ENCODE measurements at places on chromosomes 7 and 10.

DNA sequence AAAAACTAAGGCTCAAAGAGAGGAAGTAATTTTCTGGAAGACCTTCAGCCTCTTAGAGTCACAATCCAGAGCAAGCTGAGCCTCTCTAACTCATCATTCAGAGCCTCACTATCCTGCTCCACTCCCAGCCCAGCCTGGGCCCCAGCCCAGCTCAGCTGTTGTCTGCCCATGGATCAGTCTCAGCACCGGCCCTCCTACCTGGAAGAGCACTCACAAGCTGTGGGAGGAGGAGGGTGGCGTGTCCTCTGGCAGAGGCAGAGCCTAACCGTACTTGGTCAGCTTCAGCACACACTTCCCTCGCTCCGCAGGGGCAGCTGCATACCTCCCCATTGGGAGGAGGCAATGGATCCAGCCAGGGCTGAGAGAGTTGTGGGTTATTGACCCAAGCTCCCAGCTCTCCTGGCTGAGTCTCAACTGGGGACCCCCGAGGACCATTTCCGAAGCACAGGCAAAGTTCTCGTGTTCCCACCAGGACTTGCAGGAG is 66.7 kb upstream of the GPR26 start:
- no peak for DNase-seq

DNA sequence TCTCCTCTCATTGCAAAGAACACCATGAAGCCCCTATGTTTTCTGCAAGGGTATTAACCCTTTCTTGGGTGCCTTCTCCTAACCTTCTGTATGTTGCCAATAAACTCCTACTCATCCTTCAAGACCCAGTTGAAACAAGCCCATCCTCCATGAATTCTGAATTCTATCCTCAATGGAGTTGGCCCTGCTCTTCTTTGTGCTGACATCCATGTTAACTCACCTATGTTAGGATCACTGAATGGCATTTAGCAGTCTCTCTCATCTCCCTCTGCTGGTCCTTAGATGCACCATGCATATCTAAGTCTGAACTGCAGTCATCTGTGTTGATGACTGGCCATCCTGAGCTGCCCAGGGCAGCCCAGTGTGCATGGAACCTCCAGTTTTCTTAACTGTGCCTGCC is 129.8 kb downstream of the BUB3 start:
- no peak for DNase-seq

- no peak for DNase-seq
Observed at GRCh38 chr7:78095549-78095948, 297.0 kb downstream of the PHTF2 start.

GRCh38 chr7:158277219-158278141 is 310.1 kb downstream of the PTPRN2 start:
- DNase-seq, result no peak

- no peak for DNase-seq
Observed at GRCh38 chr10:71005337-71006305, 117.3 kb upstream of the PCBD1 start.

DNA sequence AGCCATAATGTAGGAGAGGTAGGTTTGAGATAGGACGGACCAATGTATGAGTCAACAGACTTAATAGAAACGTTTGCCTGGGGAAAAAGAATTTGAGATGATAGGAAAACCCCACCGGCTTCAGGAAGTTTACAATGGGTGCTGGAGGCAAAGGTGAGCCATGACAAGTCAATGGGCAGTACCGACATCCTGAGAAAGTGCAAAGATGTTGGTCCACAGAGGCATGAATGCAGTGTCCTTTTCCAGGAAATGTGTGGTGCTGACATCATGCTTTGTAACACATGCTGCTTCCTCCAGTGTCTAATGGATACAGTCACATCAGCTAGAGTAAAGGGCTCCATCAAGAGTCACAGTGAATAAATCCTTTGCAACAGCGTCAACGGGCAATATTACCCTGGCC is 533.6 kb downstream of the INHBA start:
- DNase-seq, result no peak

GRCh38 chr10:121662945-121663917 is 65.0 kb upstream of the FGFR2 start:
- no peak for DNase-seq

GRCh38 chr10:97960269-97961056 is 70.0 kb downstream of the CRTAC1 start:
- no peak for DNase-seq

GRCh38 chr10:108014145-108014901 is 849.8 kb upstream of the SORCS1 start:
- DNase-seq, result no peak

GRCh38 chr7:46492466-46492865 is 571.4 kb upstream of the IGFBP3 start:
- DNase-seq, result no peak

GRCh38 chr10:60963441-60964256 is 19.7 kb upstream of the RHOBTB1 start:
- no peak for DNase-seq

- no peak for DNase-seq
Observed at GRCh38 chr7:6395898-6396595, 51.7 kb downstream of the DAGLB start.

GRCh38 chr7:100372256-100372655 is 1.0 kb upstream of the PILRA start:
- DNase-seq, result no peak

DNA sequence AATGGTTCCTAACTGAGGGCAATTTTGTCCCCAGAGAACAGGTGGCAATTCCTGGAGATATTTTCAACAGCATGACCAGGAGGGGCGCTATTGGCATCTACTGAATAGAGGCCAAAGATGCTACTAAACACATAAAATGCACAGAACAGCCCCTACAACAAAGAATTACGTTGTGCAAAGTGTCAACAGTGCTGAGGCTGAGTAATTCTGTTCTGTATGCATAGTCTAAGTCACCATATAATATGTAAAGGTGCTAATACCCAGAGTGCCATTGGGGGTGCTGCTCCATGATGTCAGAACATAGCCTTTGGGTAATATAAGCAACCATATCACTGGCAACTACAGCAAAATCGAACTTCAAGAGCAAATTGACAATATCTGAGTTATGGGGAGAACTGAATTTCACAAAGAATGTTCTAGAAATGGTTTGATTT is 213.3 kb upstream of the PHYHIPL start:
- no peak for DNase-seq

DNA sequence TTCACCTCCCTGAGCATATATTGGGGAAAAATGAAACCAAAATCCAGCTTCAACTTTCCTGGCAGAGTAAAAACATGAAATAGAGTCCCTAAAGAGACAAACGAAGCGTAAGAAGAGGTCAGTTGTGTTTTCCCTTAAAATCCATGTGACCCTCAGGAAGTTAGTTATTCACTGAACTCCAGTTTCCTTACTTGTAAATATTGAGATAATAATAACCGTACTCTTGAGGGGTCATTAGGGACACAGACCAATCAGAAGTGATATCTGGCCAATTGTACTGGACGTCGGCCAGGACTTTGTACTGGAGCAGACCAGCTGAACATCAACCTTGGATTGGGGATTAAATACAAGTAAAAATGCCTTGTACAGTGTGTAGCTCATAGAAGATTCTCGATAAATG is 167.0 kb downstream of the GATA3 start:
- no peak for DNase-seq

DNA sequence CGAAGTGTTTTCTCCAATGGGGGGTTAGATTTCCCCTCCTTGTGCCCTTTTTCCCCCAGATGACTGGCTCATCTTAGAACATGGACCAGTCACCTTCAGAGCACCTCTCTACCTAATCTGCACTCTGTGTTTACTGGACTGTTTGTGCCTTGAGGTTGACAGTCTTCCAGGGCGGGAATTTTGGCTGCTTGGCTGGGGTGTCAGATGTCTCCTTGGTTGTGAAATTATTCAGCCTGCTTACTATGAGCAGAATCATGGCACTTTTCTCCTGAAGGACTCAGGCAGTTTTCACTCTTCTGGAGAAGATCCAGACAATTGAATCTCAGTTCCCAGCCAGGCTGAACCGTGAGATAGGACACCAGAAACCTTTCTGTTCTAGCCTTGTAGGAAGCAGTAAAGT is 60.3 kb upstream of the NFKB2 start:
- DNase-seq, result no peak

GRCh38 chr7:117072620-117073118 is 119.4 kb downstream of the ST7 start:
- DNase-seq, result no peak

GRCh38 chr10:53045315-53045714 is 272.7 kb upstream of the MBL2 start:
- no peak for DNase-seq

- no peak for DNase-seq
Observed at GRCh38 chr10:122571892-122572291, 11.3 kb downstream of the DMBT1 start.

DNA sequence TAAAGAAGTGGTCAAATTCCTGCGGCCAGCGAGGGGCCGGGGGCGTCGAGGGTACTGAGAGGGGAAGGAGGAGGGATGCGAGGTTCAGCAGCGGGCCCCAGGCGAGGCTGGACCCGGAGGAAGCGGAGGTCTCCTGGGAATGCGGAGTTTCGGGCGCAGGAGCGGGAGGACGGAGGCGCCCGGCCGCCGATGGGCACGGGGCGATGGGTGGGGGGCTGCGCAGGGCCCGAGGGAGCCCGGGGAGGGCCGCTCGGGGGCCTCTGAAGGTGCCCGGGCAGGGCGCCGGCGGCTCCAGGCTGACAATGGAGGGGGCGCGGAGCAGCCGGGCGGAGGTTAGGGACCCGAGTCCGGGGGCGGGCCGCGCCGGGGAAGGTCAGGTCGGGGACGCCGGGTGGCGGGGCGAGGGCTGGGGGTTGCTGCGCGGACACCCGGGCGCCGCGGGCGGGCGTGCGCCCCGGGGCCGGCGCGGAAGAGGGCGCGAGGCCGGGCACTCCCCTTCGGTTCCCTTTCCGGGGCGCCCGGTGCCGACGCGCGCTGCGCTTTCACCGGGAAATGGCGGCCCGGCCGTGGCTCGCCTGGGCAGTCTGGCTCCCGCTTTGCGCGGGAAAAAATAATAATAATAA is 683 bp downstream of the MACROH2A2 start:
- no peak for DNase-seq

DNA sequence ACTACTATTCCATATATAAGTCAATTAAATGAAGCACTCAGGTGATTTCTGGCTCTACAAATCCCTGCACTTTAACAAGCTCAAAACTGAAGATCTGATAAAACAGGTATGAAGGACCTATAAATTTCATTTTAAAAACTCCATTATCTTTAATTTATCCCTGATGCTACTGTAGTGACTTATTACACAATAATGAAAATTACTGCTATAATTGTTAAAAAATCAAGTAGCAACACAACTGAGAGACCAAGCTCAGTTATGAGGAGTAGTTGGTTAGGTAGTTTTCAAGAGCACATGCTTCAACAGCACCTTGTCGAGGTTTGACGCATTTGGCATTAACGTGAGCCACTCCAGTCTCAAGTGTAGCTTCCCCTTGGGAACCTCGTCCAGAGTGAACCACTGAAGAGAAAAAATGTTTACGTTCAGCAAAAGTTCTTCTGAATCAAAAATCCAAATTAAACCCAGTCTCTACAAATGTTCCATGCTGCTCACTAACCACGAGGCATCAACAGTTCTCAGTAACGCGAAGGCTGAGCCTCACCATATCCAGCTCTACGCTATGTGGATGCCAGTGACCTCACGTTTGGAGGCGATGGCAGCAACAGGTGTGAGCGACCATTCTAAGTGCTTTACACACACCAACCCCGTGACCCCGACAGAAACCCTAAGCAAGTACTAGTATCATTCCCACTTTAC is 55.3 kb upstream of the NCAPG2 start:
- no peak for DNase-seq

GRCh38 chr10:133139551-133140065 is 20.4 kb upstream of the KNDC1 start:
- no peak for DNase-seq

DNA sequence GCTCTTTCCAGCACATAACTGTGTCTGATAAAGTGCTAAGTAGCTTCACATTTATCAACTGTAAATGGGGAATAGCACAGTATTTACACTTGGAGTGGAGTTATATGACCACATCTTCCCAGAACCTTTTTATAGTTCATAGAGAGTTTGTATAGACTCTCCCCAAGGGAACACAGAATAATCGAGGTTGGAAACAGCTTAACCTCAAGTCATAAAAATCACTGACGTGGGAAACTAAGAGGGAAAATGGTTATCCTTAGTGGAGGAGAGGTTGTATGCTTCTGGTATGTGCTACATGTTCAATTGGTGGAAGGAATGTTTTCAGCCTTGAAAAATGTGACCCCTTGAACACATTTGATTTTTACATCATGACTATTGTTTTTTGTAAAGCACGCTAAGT is 167.9 kb upstream of the KIAA1217 start:
- no peak for DNase-seq

DNA sequence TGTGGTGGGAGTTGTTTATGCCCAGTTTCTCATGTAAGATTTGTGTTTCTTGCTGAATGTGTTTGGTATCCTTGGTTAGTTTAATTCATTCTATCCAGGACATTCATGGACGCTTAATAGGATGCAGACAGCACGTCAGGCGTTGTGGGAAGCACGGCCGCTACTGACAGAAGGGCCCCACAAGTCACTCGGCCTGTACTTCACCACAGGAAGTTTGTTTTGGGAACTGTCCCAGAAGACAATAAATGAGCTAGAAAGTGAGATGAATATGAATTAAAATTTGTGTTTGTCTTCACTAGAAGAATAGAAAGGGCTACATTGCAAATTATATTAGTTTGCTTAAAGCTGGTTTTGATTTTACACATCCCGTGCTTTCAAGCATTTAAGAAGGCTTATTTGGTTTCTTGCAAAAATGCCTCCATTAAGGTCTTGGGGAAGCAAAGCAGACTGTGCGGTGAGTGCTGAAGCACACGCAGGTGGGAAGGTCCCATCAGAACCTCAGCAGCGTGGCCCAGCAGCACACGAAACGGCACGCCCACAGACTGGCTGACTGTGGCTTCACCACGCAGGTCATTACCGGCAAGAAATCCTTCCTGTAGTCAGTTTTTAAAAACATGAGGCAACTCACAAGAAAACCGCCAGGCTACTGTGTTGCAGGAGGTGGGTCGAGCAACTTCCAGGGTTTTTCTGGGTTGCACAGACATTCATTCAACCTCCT is 74.1 kb downstream of the VIPR2 start:
- DNase-seq, result peak; percentile 24

- DNase-seq, result no peak
Observed at GRCh38 chr7:148050492-148051158, 539.9 kb upstream of the C7orf33 start.

DNA sequence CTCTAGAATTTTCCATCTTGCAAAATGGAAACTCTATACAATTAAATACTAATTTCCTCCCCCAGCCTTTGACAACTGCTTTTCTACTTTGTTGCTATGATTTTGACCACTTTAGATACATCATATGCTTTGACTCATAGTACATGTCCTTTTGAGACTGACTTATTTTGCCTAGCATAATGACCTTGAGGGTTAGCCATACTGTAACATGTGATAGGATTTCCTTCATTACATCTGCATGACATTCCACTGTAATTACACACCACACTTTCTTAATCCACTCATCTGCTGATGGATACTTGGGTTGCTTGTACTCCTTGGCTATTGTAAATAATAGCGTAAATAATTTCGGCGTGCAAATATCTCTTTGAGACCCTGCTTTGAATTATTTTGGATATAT is 127.7 kb downstream of the JAZF1 start:
- DNase-seq, result no peak

- no peak for DNase-seq
Observed at GRCh38 chr10:133526957-133527588, at the start of gene CYP2E1. Gene CYP2E1, plus strand, starts transcription at chr10:133527363. Its CDS starts 33 bp downstream, at chr10:133527396.

GRCh38 chr10:114391599-114391998 is 12.7 kb downstream of the AFAP1L2 start:
- no peak for DNase-seq

Measured in stimulated activated CD4-positive, alpha-beta T cell treated with anti-CD3 and anti-CD28 coated beads, Interleukin-2, amount 100 ng/mL, for 24 hours (primary cell).